Stimulated activated CD8-positive, alpha-beta memory T cell treated with anti-CD3 and anti-CD28 coated beads, Interleukin-2, amount 100 ng/mL, for 48 hours (primary cell): ENCODE measurements at places on chromosomes 5 and 9.

DNA sequence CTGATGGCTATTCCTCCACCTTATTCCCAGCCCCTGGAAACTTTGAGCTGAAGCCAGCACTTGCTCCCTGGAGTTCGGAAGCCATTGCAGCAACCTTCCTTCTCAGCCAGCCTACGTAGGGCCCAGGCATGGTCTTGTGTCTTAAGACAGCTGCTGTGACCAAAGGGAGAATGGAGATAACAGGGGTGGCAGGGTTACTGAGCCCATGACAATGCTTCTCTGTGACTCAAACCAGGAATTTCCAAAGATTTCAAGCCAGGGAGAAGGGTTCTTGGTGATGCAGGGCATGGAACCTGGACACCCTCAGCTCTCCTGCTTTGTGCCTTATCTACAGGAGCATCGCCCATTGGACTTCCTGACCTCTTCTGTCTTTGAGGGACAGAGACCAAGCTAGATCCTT lies 12.2 kb downstream of the SLC31A2 start:
- DNase-seq = no peak

DNA sequence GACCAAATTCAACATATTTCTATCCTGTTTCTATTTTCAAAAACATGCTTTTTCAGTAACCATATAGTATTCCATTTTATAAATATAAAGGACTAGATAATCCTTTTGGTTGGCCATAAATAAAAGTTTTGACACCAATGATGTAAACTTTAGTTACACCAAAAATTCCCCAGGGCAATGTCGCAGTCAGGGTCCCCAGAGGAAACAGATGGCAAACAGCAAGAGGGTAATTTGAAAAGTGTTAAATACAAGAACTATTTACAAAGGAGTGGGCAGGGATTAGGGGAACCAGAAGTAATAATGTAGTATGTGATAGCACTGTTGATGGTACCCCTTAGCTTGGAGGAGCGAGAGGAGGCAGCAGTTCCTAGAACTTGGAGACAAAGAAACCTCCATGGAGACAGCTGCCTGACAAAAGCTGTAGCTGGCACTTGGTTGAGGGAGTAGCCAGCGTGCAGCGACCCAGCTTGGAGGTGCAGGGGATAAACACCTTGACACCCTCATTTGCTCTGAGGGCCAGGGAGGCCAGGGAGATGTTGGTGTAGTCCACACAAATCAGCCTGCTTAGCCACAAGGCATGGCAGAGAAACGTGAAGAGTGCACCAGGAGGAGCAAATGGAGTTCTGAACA lies 18.3 kb upstream of the MSANTD3 start:
- DNase-seq = no peak

- DNase-seq = no peak
Observed at GRCh38 chr9:16637218-16637617, 233.3 kb downstream of the BNC2 start.

DNA sequence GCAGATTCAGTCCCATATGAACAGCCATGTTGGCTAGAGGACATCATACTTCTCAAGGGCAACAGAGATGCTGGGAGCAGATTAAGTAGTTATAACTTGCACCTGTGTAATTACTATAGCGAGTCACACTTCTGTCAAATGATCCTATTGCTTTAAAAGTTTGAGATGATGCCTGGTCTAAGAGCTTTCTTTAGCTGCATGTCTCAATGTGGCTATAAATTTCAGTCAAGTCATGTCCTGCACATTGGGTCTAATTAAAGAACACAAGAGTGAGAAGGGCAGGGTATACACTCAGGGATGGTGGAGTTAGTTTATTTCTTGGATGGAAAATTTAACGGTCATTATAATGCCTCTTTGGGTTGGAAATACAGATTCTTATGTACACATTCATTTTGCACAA lies 557.3 kb downstream of the RAB3C start:
- DNase-seq = no peak

- no peak for DNase-seq
Observed at GRCh38 chr5:56108246-56108645, 113.5 kb upstream of the IL6ST start.

DNA sequence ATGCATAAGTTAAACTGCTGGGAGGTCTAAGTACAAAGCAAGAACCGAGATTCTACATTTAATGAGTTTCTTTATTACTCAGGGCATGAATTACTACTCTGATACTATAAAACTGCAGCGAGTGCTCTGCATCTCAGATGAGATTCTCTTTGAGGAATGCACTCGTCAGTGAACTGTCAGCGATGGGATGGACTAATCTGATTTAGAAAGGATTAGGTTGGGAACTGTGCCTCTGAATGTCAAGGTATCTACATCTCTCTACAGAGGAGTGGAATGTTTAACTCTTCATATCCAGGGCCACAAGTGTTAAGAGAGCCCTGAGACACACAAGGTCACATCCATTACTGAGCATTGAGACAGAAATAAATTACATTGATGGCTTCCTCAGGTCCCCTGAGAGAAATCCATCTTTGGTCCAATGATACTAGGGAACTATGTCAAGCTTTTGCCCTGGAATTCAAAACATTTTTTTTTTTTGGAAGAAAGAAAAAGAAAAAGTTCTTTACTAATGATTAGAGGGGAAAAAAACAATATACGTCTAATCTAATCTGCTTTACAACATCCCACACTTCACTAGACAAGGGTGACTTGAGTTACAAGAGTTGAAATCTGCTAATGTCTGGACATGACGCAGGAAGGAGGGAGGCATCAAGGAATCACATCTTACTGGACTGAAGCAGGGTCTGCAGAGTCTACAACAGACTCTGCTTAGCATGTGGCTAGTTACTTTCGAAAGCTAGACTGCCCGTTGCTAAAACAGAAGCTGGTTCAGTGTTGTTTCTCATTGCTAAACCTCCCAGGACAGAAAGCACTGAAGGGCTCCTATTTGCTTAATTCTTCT lies 270.0 kb upstream of the TLE4 start:
- DNase-seq = no peak

DNA sequence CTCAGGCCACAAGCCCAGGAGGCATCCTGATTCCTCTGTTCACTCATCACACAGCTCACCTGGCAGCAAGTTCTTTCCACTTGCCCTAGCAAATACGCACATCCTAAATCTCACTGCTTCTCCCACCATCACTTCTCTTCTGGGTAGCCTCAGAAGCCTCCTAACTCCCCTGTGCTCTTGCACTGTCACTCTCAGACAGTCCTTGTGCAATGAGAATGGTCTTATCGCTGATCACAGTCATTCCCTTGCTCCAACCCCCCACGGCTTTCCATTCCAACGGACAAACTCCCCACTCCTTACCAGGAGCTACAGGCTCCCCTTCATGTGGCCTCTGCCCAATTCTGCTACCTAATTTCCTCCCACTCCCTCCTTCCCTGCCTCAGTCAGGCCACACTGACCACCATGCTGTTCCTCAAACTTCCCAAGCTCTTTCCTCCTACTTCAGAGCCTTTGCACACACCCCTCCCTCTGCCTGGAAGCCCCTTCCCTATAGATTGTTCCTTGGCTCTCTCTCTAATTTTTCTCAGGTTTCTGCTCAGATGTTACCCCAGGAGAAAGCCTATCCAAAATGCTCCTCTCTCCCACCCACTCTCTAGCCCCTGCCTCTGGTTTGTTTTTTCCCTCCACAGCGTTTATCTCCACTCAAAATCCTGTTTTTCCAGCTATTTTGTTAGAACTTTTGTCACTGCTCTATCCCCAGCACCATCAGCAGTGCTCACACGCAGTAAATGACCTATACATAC lies 34.1 kb upstream of the TNFAIP8 start:
- DNase-seq = no peak

GRCh38 chr9:110615498-110615897 lies 36.0 kb upstream of the SVEP1 start:
- no peak for DNase-seq

DNA sequence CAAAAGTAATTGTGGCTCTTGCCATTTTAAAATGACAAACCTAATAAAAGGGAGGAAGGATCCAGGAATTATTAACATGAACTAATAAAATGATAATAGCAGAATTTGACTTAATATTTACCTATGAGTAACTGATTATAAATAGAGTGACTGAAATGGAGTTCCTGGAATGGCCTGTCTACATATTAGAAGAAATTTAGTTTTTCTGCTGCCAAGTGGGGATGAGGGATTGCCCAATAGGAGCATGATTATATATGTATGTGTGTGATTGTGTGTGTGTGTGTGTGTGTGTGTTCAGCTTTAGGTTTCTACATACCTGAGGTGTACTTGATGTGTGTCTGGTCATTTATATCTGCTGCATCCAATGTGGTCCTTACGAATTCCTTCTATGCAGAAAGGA lies 36.6 kb upstream of the ITGA1 start:
- no peak for DNase-seq

DNA sequence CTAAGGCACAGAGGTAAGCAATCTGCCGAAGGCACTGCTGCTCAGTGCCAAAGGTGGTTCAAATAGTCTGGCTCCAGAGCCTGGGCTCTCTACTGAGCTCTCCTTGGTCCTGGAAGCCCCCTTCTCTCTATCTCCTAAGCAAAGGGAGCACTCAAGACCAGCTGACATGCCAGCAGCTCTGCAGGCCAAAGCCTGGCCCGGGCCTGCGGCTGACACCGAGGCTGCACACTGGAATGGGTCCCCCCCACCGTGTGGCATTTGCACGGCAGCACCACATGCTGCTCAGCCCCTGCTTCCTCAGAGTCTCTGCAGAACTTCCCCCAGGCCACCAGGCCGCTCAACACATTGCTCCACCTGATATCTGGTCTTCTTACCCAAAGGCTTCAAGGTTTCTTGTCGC lies 57.8 kb upstream of the GOLPH3 start:
- no peak for DNase-seq

DNA sequence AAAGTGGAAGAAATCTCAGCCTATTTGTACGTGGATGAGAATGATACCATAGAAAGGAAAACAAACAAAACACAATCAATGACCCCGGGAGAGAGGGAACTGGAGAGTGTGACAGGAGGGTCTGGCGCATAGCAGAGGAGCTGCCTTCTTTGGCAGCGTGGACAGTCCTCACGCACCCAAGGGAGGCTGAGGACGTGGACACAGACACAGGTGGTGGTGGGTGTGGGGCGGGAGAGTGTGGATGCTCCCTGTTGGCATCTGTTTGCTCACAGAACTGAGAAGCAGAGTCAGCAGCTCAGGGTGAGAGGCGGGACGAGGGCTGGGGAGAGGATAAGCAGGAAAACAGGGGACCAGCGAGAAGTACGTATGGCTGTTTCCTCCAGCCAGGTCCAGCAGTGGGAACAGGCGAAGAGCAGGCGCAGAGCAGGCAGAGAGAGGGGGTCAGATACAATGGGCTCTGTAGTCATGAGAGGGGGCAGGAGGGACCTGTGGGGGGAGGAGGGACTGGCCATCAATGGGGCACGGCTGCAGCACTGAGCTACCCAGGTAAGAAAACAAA lies 10.0 kb downstream of the CMBL start:
- DNase-seq = no peak

GRCh38 chr9:101907466-101907865 lies 169.0 kb upstream of the GRIN3A start:
- no peak for DNase-seq

DNA sequence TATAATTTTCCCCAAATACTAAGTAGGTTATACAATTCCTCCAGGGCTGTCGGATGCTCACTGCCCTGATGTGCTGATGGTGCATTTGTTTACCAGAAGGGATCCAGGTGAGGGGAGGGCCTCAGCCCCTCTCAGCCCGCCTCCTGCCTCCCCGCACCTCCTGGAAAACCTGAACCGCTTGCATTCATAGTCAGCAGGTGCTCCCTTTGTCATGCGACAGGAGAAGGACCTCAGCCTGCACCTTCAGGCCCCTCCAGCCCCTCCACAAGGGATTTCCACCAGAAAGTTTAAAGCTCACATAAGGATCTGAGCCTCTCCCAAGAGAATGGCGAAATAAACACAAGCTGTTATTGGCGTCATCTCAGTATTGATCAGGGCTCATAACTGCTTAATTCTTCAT lies 36.5 kb upstream of the NTNG2 start:
- DNase-seq = no peak

GRCh38 chr5:72433522-72433921 lies 73.7 kb downstream of the ZNF366 start:
- no peak for DNase-seq

- no peak for DNase-seq
Observed at GRCh38 chr5:133372293-133372937, 239.9 kb downstream of the FSTL4 start.

GRCh38 chr9:109098171-109098959 lies 21.4 kb downstream of the TMEM245 start:
- DNase-seq = no peak

- DNase-seq = no peak
Observed at GRCh38 chr9:76027416-76027815, 136.9 kb downstream of the PCSK5 start.

DNA sequence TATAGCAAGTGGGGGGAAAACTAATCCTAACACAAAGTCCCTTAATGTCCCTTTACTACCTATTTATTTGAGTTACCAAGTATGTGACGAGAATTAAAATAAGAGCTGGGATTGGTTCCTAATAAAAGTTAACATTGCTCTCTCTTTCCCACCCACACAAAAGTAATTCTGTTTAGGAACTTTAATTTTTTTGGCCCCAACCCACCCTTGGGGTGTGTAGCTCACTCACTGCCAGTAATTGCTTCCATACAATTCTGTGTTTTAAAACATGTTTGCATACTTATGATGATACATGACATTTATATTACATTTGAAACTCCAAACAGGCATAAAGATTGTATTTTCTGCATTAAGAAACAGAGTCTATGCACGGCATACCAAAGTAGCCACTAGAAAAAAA lies 106.5 kb downstream of the BNC2 start:
- DNase-seq = no peak

GRCh38 chr9:3875361-3876132 lies 349.7 kb upstream of the RFX3 start:
- DNase-seq = no peak

- DNase-seq = no peak
Observed at GRCh38 chr5:179536676-179537075, 13.7 kb upstream of the RUFY1 start.
